ENCODE measurements at places on chromosomes 3 and 15.

- H3K4me1 ChIP-seq: no peaks in the 10 kb centered on the region
- no peak overlapping the region for H3K4me3 ChIP-seq
- no peak overlapping the region for H3K27ac ChIP-seq
- no peaks in the 10 kb centered on the region for H3K36me3 ChIP-seq
- DNase-seq: peak; percentile 52
Measured at GRCh38 chr15:97684249-97684648, 276.3 kb upstream of the ARRDC4 start.

GRCh38 chr15:50064673-50065072 lies 54.4 kb downstream of the ATP8B4 start:
- no peak overlapping the region for H3K27ac ChIP-seq
- H3K4me1 ChIP-seq: no peaks in the 10 kb centered on the region
- DNase-seq: no peak
- H3K27me3 ChIP-seq: no peaks in the 10 kb centered on the region
- no peaks in the 10 kb centered on the region for H3K36me3 ChIP-seq

- no peaks in the 10 kb centered on the region for H3K4me1 ChIP-seq
- H3K27me3 ChIP-seq: no peaks in the 10 kb centered on the region
- DNase-seq: no peak
- no peak overlapping the region for H3K4me3 ChIP-seq
- H3K36me3 ChIP-seq: no peaks in the 10 kb centered on the region
Measured at GRCh38 chr3:179036226-179036625, 35.4 kb downstream of the ZMAT3 start.

DNA sequence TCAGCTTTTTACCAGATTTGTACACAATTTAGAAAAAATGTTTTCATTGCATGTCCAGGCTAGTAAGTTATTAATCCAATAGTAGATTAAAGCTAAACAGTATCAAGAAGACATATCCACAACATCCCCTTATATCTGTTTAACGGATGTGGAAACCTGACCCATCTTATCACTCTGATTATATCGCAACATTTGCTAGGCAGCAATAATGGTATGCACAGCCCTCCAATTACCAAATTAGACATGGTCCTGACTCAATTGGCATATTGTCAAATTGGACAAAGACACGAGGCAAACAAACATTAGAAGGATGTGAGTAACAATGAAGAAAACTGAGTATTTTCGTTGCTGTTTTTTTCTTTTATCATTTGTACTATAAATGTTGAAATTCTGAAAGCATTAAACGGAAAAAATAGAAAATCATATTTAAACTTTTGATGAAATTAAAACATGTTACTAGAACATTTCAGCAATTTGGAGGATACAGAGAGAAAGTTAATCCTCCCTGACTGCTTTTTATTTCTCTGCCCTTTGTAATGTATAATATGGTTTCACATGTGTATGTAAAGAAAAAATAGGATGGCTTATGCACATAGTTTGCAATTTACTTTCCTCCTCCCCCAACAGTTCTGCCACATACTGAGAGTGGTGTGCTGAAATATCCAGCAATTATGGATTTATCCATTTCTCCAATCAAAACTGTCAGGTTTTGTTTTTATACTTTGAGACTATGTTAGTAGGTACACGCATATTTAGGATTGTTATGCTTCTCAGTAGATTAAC lies 633.7 kb downstream of the ZIC1 start:
- no peak for DNase-seq
- H3K36me3 ChIP-seq: no peaks in the 10 kb centered on the region
- H3K27me3 ChIP-seq: no peaks in the 10 kb centered on the region
- H3K4me1 ChIP-seq: no peaks in the 10 kb centered on the region
- no peak overlapping the region for H3K27ac ChIP-seq

GRCh38 chr3:197511130-197511529 lies 44.6 kb downstream of the BDH1 start:
- peaks cover 7% of the 10 kb centered on the region for H3K4me1 ChIP-seq
- H3K36me3 ChIP-seq: no peaks in the 10 kb centered on the region
- no peak overlapping the region for H3K27ac ChIP-seq
- no peaks in the 10 kb centered on the region for H3K27me3 ChIP-seq

DNA sequence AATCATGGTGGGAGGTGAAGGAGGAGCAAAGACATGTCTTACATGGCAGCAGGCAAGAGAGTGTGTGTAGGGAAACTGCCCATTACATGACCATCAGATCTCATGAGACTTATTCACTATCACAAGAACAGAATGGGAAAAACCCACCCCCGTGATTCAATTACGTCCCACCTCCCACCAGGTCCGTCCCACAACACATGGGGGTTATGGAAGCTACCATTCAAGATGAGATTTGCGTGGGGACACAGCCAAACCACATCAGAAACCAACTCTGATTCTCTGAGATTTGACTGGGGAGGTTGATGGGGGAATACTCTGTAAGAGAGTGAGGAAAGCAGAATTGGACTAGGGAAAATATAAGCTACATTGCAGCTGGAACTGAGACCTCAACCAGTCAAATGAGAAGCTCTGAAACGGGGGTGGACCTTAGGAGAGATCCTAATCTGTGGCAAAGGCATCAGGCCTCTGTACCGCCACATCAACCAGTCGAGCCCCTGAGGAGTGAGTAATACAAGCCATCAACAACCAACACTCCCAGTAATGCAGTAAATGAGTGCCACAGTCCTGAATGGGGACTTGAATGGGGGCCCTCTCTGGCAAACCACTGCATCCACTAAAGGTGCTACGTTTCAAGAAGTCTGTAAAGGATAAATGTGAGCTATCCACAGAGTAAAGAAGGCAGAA lies 207.9 kb upstream of the GADL1 start:
- no peak overlapping the region for H3K4me3 ChIP-seq
- no peaks in the 10 kb centered on the region for H3K27me3 ChIP-seq
- no peak for DNase-seq
- peaks cover 5% of the 10 kb centered on the region for H3K4me1 ChIP-seq
- no peaks in the 10 kb centered on the region for H3K36me3 ChIP-seq
